B cell (primary cell): ENCODE measurements at places on chromosomes 6 and 20. TPM values are rescaled to one million over a fixed set of nuclear protein-coding genes. Genes with fewer than 3 reads are reported as not detected.

OPRL1 gene
- 6.2 and 7.3 TPM in 2 replicates for total RNA-seq

GRCh38 chr6:117607511-117607910, 5.2 kb upstream of the GOPC start:
- DNase-seq: no peak

DNA sequence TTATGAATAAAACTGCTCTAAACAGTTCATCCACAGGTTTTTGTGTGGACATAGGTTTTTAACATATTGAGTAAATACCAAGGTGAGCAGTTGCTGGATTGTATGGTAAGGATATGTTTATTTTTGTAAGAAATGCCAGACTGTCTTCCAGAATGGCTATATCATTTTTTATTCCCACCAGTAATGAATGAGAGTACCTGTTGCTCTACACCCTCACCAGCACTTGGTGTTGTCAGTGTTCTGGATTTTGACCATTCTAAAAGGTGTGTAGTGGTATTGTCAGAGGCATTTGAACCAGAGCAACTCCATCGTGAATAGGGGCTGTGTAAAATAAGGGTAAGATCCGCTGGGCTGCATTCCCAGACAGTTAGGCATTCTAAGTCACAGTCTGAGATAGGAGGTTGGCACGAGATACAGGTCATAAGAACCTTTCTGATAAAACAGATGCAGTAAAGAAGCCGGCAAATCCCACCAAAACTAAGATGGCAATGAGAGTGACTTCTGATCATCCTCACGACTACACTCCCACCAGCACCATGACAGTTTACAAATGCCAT, 12.9 kb upstream of the NT5E start:
- DNase-seq: no peak

SRMS gene
- 0.17 and 0.27 TPM in 2 replicates for total RNA-seq

DNA sequence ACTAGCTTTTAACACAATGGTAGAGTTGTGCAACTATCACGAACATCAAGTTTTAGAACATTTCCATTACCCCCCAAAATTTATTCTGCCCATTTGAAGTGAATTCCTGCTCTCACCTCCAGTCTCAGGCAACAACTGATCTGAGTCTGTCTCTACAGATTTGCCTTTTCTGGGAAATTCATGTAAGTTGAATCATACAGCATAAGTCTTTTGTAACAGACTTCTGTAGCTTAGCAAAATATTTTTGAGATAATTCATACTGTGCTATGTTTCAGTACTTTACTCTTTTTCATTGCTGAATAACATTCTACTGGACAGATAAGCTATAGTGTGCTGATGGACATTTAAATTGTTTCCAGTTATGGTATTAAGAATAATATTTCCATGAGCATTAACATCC, 447.3 kb upstream of the GJE1 start:
- DNase-seq: no peak

BICRAL gene
- total RNA-seq: 34.1 and 34.9 TPM in 2 replicates

DNA sequence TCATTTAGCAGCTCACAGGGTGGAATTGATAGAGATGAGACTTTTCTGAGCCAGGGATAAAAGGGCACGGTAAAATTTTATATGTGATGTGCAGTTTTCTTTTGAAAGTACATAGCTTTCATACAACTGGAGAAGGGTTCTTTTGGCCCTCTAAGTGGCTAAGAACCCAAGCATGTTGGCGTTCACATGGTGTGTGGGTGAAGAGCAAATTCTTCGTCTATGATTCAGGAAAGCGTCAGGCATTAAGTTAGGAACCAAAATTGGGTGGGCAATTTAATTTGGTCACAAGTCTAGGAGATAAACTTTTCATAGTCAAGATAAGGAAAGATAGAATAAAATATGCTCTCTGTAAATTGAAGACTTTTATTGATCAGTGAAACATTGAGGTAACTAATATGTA, 153.9 kb downstream of the UTRN start:
- DNase-seq: no peak

KCNK15 gene
- total RNA-seq: 0.17 TPM in 1 of 2 replicates, not detected in the other

DNA sequence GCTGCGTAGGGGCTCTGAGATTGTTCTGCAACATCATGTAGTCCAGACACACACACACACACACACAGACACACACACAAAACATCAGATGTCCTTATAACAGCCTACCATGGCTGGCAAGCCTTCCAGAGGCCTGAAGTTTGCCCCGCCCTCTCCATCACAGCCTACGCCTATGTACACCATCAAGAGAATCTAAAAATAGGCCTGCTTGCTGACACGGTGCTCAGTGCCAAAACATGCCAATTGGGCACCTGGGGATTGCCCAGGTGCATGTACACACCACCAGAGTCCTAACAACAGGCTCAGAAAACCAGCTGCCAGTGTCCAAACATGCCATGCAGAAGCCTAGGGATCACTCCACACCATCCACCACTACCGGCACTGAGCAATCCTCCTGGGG, 391.7 kb upstream of the SPTLC3 start:
- no peak for DNase-seq

DNA sequence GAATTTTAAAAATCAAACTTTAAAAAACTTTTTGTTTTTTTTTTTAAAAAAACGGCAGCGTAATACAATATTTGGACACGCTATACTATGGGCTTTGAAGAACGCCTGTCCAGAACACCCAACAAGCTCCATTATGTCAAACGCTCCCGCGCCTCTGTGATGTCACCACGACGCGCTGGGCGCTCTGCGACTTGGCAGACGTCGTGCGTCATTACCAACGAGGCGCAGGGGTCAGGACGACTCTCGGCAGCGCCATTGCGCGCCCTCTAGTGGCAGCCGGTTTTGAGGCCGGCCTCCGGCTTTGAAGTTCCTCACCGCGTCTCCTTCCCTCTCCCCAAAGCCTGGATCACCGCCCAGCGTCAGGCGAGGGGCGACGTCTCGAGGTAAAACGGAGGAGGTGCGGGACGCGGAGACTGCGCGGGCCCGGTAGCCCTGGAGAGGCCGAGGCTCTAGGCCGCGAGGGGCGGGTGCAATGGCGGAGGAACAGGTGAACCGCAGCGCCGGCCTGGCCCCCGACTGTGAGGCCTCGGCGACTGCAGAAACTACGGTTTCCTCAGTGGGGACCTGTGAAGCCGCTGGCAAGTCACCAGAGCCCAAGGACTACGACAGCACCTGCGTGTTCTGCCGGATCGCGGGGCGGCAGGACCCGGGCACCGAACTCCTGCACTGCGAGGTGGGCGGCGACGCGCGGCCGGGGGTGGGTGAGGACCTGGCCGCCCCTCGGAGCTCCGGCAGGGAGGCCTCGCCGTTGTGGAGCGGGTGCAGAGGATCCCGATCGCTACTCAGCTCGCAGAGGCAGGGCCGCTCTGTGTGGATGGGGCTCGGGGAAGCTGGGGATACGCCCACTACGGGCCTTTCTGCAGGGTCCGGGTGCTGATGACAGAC, at the start of gene HINT3:
Gene HINT3, plus strand, starts transcription at position 265 of the 885 bp plus-strand sequence. Its CDS starts 208 bp downstream, at position 473.
- DNase-seq: peak; percentile 98

ZNF343 gene
- 19.8 and 23.4 TPM in 2 replicates for total RNA-seq

GRCh38 chr6:105907991-105908390, 178.1 kb upstream of the PRDM1 start:
- no peak for DNase-seq

GRCh38 chr6:137820952-137821351, 46.1 kb upstream of the TNFAIP3 start:
- DNase-seq: no peak

DNA sequence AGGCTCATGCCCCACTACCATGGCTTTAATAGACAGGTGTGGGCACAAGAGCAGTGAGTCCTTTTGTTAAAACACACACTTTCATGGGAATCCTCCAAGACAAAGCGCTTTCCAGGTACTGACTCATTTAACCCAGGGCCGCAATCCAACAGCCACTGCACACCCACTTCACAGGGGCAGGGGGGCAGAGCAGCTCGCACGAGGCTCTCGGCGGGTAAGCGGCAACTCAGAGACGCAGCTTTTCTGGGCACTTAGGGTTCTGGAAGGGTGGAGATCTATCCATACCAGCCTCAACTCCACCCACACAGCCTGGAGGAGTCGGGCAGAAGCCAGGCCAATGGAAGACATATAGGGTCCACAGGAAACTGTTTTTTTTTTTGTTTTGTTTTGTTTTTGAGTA, 28.6 kb downstream of the PSMG4 start:
- no peak for DNase-seq

CLVS2 gene
- not detected in 2 replicates for total RNA-seq

DNA sequence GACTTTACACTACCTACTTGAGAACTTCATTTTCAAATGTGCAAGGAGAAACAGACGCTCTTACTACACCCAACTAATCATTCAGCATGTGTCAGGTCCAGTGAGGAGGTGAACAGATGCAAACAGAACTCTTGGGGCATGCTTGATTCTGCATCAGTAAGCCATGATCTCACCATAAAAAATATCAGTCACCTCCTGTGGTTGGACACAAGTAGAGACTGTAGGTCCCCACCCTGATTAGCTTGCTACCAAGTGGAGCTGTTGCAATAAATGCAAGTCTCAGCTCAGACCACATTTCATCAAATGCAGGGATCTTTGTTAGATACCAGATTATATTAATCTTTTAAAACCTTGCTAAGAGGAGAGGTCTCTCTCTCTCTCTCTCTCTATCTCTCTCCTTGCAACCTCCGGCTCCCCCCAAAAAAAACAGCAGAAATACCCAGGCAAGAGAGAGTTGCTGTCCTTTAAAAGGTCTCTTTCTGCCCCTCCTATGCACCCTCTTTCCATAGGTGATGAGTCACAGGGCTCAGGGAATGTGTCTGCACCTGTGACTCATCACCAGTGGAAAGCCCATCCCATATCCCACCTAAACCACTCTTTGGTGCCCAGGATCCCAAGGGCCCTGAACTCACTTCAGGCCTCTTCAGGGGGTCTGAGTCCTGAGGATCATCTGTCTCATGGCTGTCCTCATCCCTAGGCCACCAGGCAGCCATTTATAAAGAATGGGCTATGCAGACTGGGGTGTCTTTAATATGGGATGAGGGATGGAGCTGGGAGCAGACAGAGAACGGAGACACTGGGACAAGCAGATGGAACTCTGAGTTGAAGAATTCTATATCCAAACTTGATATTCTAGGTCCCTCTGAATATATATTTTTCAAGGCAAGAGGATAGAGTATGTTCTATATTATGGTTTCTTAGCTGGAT, 154.5 kb downstream of the QRSL1 start:
- no peak for DNase-seq

DNA sequence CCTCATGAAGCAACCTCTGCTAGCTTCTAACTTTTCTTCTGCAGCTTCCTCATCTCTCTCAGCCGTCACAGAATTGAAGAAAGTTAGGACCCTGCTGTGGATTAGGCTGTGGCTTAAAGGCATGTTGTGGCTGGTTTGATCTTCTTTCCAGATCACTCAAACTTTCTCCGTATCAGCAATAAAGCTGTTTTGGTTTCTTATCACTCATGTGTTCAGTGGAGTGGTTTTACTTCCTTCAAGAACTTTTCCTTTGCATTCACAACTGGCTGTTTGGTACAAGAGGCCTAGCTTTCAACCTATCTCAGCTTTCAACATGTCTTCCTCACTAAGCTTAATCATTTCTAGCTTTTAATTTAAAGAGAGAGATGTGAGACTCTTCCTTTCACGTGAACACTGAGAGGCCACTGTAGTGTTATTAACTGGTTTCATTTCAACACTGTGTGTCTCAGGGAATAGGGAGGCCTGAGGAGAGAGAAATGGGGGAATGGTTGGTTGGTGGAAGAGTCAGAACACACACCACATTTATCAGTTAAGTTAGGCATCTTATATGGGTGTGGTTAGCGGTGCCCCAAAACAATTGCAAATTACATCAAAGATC, 17.2 kb downstream of the ZSCAN23 start:
- no peak for DNase-seq

DNA sequence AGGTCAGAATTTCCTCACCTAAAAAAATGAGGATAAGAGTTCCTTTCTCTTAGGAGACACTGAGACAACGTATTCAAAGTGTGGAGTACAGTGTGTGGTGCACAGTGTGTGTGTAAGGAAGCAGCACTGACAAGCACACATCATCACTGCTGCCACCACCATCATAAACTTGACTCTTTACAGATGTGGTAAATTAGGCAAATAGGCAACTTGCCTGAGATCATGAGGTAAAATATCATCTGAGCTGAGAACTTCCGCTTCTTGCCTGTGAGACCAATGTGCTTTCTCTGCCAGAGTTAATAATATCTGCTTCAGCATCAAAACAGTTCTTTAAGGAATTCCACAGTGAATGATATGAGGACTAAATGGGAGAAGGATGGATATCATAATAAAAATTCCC, 52.7 kb downstream of the LYRM4 start:
- DNase-seq: peak; percentile 47

DNA sequence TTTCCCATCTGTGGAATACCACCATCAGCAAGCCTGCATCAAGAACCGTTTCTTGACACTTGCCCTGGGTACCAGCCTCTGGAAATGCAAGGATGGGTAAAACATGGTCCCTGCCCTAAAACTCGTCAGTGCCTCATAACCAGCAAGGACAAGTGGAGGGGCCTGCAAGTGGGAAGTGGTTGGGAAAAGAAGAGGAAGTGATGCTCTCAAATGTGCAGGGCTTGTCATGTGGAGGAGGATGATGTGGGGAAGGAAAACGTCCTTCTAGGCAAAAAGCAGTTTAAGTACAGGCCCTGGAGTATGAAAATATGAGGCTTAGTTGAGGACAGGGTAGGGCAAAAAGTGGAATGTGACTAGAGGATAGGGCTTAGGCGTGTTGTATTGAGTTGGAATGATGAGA, 19.0 kb downstream of the RREB1 start:
- no peak for DNase-seq

DNA sequence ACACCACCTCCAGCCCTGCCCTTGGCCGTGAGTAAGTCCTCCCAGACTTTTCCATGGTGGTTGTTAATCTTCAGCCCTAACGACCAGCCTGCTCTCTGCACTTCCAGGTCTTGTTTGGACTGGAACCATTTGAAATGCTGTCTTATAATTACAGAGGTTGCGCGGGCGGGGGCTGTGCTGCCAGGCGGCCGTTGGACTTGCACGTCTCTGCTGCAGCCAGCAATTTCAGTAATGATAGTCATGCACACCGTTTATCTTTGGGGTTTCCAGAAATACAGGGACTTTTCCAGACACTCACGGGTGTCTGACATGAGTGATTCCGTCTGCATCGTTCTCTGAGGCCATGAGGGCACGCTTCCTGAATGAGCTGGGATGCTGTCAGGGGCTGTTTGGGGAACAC, 118.2 kb downstream of the BMP7 start:
- DNase-seq: no peak

GRCh38 chr20:33842346-33842745, 31.2 kb downstream of the CHMP4B start:
- DNase-seq: no peak

ACSS1 gene
- 82.7 and 83.0 TPM in 2 replicates for total RNA-seq

DNA sequence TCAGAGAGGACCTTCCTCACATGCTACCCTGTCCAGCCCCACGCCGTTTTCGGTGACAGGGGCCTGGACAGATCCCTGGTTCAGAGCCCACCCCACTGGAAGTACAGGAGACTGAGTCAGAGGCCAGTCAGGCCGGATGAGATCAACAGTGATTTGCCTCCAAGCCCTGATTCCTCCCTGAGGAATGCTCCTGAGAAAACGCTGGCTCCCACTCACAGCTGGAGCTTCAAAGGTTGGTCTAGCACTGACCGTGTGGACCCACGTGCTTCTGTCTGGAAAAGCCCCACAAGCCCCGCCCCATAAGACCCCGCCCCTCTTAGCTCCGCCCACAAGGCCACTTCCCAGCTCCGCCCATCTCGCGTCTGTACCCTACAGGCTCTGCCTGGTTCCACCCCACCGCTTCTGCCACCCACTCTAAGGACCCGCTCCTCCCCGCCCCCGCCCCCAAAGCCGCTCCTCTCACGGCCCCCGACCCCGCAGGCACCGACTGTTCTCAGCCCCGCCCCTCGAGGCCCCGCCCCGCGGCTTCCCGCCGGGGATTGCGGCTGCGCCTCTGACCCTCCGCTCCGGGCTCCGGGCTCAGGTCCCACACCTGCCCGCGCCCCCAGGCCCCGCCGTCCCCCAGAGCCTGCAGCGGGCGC, 64.9 kb upstream of the BHLHE23 start:
- no peak for DNase-seq

MATN4 gene
- total RNA-seq: not detected in 2 replicates

GRCh38 chr20:23085436-23086055, 578 bp downstream of the CD93 start:
- no peak for DNase-seq
